A549 (cell line): ENCODE measurements at places on chromosomes 5 and 9.

- no peak for DNase-seq
Measured at GRCh38 chr5:6066016-6066415, 312.3 kb downstream of the MED10 start.

DNA sequence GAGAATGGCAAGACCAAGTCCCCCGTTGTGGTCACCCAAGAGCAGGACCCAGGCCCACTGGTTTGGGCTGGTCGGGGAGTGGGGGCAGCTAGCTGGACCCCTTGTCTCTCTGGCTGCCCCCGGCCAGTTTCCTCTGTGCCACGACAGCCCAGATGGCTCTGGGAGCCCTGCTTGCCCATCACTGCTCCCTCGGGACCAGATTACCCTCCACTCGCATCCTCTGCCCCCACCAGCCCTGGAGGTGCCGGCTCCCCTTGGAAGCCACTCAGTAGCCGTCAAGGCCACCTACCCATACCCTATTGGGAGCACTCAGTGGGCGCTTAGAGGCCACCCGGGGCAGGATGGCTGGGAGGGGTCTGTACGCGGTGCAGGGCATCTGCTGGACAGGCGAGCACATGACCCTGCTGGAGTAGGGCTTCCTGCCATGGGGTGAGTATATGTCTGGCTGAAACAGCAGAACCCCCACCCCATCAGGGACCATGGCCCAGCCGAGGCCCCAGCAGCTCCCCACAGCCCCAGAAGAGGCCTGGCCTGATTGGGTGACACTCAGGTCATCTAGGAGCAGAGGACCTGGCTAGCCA, 70.0 kb downstream of the ZNF354C start:
- no peak for DNase-seq

DNA sequence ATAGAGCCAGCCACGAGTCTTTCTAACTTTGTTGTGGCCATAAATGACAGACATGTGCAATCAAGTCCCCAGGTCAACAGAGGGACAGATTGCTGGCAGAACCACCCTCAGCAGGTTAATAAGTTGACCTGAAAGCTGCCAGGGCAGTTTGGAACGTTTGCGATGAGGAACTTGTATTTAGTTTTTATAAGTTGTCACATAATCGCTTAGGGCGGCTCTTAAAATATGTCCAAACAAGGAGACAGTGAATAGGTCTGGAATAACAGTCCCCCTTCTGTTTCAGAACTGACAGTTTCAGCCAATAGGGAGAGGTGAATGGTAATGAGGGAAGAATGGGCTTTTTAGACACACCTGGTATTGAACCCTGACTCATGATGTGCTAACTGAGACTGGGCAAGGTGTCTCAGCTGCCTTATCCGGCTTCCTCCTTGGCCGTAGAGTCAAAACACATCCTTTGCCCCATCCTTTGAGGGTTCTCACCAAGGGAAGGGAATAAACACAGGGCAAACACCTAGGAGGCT, 33.6 kb upstream of the GABRP start:
- no peak for DNase-seq

GRCh38 chr9:113600023-113600823, 136.7 kb downstream of the RGS3 start:
- no peak for DNase-seq

GRCh38 chr9:96150324-96151227, 151.4 kb downstream of the HSD17B3 start:
- no peak for DNase-seq

DNA sequence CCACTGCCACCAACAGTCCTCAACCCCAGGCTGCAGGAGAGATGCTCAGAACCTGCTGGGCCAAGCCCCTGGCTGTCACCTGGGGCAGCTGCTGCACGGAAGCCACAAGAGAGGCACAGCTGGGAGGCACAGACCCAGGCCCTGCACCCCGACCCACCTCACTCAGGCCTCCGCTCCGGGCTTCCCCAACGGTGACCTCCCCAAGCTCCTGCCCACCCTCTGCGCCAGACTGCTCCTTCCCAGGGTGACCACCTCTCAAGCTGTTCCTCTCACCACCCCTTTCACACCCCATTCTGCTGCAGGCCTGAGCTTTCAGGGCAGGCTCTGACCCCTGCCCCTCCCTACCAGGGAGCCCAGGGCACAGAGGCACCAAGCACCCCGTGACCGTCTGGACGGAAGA, 33.0 kb downstream of the VAV2 start:
- no peak for DNase-seq

- peak; percentile 16 for DNase-seq
Measured at GRCh38 chr5:16536246-16536645, 70.6 kb upstream of the ZNF622 start.

DNA sequence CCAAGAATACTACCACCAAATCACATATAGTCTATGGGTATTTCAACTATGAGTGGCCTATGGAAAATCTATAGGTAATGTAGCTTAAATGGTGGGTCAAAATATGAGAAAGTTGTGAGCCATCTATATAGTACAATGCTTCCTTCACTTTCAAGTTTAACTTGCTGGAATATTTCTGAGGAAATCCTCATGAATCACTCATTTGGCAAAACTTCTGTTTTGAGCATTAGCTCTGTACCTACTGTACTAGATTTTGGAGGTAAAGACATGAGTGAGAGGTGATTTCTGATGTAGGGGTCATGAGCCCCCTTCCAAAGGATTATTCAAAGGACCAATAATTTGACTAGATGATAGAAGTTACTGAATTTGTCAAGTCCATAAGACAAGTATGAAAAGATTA, 80.6 kb upstream of the DAB2 start:
- no peak for DNase-seq

- peak; percentile 75 for DNase-seq
Measured at GRCh38 chr9:111959468-111960359, 63.1 kb downstream of the UGCG start.

DNA sequence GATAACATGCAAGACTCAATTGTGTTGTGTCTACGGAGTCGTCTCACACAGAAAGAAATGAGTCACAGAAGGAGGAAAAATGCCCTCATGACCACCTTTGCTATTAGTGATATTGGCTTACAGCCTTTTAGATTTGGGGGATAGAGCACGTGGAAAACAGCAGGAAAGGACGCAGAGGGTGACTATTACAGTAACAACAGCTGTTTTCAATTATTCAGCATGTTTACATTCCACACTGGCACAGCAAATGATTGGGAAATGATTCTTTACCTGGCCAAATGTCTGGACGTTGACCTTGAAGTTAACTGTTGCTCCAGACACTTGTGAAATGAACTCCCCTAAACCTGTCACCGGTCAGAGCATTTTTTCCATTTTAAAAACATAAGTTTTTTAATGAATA, 46.8 kb downstream of the APTX start:
- no peak for DNase-seq

GRCh38 chr5:40043916-40044315, 619.1 kb upstream of the DAB2 start:
- no peak for DNase-seq

DNA sequence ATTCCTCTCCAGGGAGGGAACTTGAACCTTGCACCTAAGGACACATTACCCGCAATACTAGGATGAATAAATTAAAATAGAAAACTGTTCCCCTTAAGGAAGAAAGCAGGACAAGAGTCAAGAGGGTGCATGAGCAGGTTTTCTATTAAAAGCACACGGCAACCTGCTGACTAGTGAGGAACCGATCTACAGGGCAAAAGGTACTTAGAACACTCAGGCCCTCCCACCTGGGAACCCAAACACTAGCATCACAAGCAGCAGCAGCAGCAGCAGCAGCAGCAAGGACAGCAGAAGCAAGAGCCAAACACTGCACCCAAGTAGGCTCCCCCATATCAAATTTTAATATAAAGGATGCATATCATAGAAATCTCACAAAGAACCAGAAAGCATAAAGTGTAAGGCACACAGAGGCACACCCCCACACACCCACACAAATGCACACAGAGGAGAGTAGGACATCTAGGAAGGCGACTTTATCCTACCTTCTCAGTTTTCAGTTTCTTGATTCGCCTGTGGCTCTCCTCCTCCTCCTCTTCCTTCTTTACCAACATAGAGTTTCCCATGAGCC, 2.8 kb downstream of the ZNF608 start:
- DNase-seq = no peak

- no peak for DNase-seq
Measured at GRCh38 chr5:107572715-107573368, 97.9 kb downstream of the EFNA5 start.

GRCh38 chr5:120538149-120538548, 74.0 kb downstream of the PRR16 start:
- no peak for DNase-seq

- no peak for DNase-seq
Measured at GRCh38 chr5:142613271-142613671, 72.6 kb downstream of the FGF1 start.

DNA sequence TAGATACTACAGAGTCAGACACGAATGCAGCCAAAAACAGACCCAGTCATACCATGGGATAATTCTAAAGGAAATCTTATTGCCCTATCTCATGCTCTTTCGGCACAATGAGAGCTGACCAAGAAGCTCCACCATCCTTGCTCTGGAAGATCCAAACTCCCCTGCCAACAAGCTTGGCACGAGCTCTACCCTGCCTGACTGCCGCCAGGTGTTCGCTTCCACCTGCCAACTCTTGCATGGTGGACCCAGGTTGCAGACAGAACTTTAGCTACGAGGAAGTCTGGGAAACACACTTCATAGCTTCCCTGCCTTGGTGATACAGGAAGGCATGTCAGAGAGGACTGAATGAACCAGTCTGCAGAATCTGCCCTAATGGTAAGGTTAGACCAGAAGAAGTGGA, 355.0 kb downstream of the DRD1 start:
- no peak for DNase-seq

GRCh38 chr5:112703866-112704820, 33.5 kb upstream of the APC start:
- DNase-seq = no peak

GRCh38 chr9:80305136-80305535, 733.4 kb downstream of the TLE4 start:
- no peak for DNase-seq

GRCh38 chr9:114811966-114812636, 6.3 kb upstream of the TNFSF15 start:
- no peak for DNase-seq
